ENCODE measurements at places on chromosomes 2 and 18.

- DNase-seq = no peak
Observed at GRCh38 chr18:12597760-12598159, 60.1 kb downstream of the SPIRE1 start.

GRCh38 chr2:72415241-72415661 is 267.6 kb upstream of the CYP26B1 start:
- no peak for DNase-seq

DNA sequence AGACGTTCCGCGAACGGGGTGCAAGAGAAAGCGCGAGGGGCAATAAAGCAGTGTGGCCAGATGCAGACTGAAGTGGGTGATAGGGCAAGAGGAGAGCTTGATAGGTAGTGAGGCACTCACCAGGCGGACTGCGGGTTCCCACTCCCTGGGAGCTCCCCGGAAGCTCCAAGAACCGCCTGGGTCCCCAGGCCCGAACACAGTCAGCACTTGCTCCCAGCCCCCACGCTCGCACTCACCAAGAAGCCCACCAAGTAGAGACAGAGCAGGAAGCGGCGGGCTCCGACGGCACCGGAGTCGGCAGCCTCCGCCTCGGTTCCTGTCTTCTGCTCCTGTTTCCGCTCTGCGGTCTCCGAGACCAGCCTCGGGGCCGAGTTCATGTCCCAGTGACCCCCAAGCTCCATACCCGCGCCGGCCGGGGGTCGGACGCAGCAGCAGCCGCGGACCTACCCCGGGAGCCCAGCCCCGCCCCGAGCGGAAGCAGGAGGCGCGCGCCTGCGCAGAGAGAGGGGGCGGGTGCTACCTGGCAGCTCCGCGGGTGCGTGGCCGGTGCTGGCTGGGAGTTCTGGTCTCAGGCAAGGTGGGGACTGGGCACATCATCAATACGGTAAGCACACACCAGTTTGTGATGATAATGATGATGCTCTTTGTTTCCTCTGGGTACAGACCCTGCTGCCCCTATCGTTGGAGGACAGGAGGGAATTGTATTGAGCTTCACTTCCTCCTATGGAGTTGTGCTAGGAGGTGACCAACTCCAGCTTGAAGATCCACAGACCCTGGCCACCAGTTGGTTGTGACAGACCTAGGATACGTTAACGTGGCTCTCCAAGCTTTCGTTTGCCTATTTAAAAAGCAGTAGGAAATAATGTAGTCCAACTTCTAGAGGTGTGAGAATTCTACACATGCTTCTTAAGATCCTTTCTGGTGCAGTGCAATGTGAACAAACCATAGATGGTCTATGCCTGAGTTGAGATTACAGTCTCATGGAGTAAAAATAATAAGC is 25.1 kb upstream of the TMEM182 start:
- DNase-seq = peak; percentile 62

DNA sequence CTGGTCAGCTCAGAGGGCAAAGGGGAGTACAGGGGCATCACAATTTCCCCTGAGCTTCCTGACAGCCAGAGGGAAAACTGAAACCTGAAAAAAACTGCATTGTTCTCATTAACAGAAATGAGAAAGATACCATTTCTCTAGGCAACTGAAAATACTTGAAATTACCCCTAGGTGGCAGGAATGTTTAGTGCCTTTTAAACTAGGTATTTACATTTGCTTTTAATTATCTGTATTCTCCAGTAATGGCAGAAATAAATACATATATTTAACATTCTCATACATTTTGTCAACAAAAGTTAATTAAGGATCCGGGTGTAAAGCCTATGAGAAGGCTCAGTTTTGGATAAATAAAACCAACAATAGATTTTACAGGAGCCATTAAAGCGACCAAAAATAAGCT is 34.5 kb downstream of the RPL31 start:
- DNase-seq = no peak

DNA sequence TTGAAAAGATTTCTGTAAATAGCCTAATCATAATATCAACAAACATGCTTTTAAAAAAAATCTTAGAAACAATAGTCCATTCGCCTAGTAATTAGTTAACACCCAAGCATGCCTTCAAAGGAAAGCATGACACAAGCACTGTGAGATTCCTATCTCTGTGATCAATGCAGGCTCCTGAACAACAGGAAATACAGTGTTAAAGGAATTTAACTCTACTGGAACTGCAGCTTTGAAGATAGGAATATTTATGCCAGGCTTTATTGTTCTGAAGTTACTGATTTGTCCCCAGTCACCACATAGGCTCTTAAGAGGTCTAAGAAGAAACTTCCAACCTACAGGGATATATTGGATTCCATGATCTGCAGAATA is 15.4 kb upstream of the FAM124B start:
- DNase-seq = no peak

DNA sequence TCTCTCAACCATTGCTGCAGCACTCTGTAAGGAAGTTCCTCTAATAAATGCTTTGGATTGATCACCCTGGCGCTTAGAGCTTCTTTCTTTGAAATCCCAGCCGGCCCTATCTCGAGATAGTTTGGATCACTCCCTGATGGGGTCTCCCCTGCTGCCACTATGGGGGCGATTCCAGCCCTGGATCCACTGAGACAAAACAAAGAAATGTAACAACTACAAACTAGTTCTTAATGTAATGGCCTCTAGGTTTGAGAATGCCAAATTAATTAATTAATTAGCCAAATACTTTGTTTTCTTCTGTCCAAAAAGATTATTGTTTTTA is 15.2 kb downstream of the SRSF7 start:
- DNase-seq = no peak

DNA sequence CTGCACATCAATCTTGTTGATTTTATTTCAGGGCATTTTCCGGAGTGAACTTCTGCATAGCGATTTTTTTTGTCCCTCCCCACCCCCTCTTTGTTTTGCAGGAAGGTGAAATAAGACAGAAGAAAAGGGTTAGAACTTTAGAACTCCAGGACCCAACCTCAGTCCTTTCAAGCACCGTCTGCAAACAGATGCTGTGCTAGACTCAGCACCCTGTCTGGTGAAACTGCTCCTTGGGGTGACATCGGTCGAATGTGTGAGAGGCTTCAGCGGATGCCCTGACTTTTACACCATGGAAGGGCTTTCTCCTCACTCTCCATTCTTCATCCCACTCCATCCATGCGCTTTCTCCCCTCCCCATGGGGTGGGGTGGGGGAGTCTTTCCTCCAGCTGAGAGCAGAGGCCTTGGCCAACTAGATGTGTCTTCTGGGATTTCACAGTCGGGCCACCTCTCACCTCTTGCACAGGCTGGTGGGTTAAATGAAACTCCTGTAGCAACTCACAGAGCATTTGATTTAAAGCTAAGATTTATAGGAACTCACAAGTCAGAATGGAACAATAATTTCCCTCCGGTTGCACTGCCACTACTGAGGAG is 43.3 kb upstream of the EDAR start:
- no peak for DNase-seq

- no peak for DNase-seq
Observed at GRCh38 chr2:227383686-227384085, 4.1 kb downstream of the SCYGR1 start.

- DNase-seq = no peak
Observed at GRCh38 chr2:55165626-55166025, 66.5 kb downstream of the CLHC1 start.

GRCh38 chr2:128774320-128775216 is 455.9 kb upstream of the HS6ST1 start:
- DNase-seq = no peak

GRCh38 chr2:145304501-145304900 is 784.6 kb upstream of the ZEB2 start:
- DNase-seq = no peak

GRCh38 chr2:236365258-236366048 is 101.2 kb upstream of the ASB18 start:
- DNase-seq = no peak

DNA sequence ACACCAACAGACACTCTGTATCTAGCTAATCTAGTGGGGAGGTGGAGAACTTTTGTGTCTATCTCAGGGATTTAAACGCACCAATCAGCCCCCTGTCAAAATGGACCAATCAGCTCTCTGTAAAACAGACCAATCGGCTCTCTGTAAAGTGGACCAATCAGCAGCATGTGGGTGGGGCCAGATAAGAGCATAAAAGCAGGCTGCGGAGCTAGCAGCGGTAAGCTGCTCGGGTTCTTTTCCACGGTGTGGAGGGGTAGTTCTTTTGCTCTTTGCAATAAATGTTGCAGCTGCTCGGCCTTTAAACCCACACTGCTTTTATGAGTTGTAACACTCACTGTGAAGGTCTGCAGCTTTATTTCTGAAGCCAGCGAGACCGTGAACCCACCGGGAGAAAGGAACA is 51.3 kb upstream of the FOXI3 start:
- no peak for DNase-seq

- DNase-seq = no peak
Observed at GRCh38 chr2:176106581-176107539, at the start of gene HOXD11. Gene HOXD11, plus strand, starts transcription at chr2:176107280. Its CDS starts 76 bp downstream, at chr2:176107356.

DNA sequence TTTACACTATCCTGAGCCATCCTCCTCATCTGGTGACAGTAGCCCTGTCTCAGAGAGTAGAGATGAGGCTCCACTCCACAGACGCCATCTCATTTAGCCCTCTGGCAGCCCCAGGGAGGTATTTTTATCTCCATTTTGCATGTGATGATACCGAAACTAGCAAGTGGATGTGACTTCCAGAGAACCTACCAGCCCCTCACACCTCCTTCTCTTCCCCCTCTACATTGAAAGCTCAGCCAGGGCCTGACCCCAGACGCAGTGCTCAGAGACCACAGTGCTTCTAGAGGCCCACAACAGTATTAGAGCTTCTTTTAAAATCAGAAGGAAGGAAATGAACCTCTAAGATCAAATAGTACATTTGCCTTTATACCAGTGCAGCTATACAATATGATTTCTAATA is 8.3 kb downstream of the GYPC start:
- DNase-seq = no peak

DNA sequence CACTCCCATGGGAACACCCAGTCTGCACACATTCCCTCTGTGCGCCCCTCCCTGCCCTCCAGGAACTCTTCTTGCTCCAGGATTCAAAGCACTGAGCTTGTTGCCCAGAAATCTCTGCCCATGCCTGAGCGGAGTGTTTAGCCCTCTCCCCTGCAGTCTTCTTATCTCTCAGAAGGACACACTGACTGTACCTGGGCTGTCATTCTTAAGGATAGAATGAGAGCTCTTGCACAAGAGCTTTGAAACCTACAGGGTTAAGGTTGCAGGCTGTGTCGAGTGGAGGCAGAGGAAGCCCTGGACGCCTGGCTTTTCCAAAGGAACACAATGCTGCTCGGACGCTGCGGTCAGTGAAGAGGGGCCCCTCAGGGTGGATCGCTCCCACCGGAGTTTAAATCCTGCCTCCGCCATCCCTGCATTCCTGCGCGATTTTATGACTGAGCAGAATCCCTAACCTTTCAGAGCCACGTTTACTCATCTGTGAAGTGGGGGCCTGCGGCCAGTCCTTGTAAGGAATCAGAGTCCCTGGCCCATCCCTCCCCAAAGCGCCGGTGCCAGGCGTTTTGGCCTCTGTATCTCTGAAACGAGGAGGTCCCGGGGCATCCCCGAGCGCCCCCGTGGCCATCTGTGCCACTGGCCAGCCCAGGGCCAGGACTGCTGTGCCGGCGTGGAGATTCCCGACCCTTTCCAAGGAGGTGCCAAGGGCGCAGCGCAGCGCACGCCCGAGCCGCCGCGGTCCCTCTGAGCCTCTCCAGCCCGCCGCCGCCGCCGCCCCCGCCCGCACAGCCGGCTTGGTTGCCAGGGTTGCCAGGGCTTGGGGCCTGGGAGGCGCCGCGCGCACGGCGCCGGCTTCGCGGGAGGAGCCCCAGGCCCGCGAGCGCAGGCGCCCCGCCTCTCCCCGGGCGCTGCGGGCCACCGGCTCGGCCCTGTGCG is 58.9 kb downstream of the FAM168B start:
- DNase-seq = no peak

Data from stimulated activated CD4-positive, alpha-beta T cell treated with anti-CD3 and anti-CD28 coated beads, Interleukin-15, amount 100 ng/mL, for 48 hours (primary cell).